ENCODE measurements at places on chromosomes 12 and 14.

DNA sequence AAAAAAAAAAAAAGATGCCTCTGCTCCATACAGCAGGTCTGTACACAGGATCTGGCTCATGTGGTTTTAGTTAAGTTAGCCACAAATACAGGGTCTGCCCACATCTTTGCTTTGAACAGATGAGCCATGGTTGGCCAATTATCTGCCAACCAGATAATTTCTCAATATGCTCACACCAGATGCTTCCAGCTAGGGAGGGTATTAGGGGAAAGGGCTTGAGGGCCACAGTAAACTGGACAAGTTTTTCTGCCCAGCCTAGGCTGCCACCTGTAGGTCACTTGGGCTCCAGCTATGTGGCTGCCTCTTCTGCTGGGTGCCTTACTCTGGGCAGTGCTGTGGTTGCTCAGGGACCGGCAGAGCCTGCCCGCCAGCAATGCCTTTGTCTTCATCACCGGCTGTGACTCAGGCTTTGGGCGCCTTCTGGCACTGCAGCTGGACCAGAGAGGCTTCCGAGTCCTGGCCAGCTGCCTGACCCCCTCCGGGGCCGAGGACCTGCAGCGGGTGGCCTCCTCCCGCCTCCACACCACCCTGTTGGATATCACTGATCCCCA lies 776 bp downstream of the RDH5 start:
- DNase-seq: no peak

GRCh38 chr14:34713681-34714319 lies 593 bp downstream of the CFL2 start:
- DNase-seq: no peak

DNA sequence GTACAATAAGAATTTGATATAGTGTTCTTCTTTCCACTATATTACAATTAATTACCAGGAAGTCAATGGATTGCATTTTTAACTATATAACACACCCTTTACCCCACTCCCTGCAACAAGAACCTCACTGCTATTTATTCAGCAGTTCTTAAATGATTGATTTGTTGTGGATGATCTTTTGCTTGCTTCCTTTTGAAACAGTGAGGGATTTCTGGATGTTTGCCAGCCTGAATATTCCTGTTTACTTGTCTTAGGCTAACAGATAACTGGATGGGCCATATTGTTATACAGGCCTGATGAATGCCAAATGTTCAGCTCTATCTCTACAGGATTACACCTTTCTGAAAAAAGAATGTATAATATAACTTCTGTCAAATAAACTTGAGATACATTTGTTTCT lies 497.6 kb downstream of the APAF1 start:
- no peak for DNase-seq

- no peak for DNase-seq
Measured at GRCh38 chr14:53044486-53044885, 93.6 kb upstream of the FERMT2 start.

- no peak for DNase-seq
Measured at GRCh38 chr14:63782683-63783389, 55.0 kb upstream of the SGPP1 start.

- DNase-seq: no peak
Measured at GRCh38 chr12:29275834-29276233, 105.1 kb downstream of the ERGIC2 start.

- DNase-seq: no peak
Measured at GRCh38 chr14:35480119-35480769, 53.7 kb upstream of the INSM2 start.

- no peak for DNase-seq
Measured at GRCh38 chr14:64685371-64686281, 18.6 kb upstream of the PLEKHG3 start.

GRCh38 chr12:111341426-111342065 lies 27.3 kb downstream of the PHETA1 start:
- no peak for DNase-seq

- DNase-seq: no peak
Measured at GRCh38 chr14:65229748-65230728, 127.7 kb upstream of the MAX start.

- no peak for DNase-seq
Measured at GRCh38 chr12:8696442-8697090, 1.2 kb upstream of the RIMKLB start.

DNA sequence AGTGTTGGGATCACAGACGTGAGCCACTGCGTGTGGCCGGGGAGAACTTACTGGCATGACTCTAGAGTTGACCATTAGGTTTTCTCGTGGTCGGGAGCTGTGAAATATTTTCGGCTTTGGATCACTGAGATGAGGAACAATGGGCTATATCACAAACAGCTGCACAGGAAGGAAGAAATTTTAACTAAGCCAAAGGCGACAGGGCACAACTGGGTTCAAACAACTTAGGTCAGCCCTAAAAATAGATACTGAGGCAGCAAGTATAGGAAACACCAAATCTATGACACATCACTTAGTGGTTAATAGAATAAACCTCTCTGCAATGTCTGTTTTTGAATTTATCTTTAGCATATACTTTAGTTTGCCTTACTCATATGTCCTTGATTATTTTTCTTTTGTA lies 162.9 kb downstream of the LRIG3 start:
- no peak for DNase-seq

- DNase-seq: peak; percentile 81
Measured at GRCh38 chr12:6195665-6196535, 4.3 kb upstream of the CD9 start.

DNA sequence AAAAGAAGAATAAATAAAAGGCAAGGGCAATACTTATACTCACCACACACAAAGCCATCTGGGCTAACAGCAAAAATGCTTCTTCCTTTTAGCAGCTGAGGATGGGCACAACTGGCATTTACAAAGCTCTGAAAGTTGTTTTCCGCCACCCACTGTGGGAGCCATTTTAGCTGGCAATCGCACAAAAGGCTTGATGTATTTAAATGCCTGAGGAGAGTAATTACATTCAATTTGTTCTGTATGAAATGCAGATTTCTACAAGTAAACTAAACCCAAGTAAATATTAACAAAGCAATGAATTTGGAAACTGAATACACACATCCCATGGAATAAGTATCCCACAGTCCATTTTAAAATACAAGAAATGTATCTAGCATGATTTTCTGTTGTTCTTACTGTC lies 37.5 kb downstream of the LRIG3 start:
- peak; percentile 78 for DNase-seq

DNA sequence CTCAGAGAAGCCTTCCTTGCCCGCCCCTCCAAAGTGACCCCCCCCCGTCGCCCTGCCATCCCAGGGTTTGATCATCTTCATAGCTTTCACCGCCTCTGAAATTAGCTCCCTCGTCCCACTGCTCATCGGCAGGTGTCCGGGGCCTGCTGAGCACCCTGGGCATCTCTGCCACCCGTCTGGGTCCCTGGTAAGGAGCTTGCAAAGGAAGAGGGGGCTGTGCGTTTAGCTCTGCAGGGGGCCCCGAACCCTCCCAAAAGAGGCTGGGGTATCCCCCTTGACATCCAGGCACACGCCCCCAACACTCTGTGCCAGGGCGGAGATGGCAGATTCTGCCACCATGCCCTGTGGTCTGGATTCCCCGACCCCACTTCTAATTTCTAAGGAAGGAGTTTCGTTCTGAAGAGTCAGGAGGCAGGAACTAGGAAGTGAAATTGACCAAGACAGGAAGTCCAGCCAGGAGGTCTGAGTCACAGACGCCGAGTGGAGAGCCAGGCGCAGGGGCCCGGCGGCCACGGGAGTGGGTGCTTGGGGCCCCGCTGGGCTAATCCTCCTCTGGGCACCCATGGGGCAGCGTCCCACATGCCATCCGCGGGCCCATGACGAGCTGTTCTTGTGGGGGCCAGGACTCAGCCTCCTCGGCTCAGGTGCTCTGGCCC lies 95.7 kb downstream of the RFLNA start:
- DNase-seq: no peak

DNA sequence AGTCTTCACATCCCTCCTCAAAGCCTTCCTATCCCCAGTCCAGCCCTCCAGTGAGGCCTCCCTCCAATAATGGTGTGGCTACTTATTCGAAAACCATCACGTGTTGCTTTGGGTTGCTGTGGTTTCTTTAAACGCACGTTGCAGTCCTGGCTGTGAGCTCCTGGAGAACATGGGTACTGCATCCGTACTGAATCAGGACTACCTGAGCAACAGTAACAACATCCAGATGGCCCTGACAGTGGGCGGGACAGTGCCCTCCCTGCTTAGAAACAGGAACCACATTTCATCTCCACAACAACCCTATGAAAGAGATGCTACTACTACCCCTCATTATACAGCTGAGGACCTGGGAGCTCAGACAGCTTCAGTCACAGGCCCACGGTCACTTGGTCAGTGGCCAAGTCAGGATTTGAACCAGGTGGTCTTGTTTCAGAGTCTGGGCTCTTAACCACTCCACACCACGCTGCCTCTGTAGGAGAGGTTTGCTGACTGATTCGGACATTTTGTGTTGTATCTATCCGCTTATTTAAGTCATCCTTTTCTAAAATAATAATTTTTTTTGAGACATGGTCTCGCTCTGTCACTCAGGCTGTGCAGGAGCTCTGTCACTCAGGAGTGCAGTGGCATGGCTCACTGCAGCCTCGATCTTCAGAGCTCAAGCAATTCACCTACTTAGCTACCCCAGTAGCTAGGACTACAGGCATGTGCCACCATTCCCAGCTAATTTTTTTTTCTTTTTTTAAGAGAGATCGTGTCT lies 104.8 kb downstream of the DPF3 start:
- no peak for DNase-seq

GRCh38 chr12:51661199-51661598 lies 70.2 kb downstream of the SCN8A start:
- no peak for DNase-seq

DNA sequence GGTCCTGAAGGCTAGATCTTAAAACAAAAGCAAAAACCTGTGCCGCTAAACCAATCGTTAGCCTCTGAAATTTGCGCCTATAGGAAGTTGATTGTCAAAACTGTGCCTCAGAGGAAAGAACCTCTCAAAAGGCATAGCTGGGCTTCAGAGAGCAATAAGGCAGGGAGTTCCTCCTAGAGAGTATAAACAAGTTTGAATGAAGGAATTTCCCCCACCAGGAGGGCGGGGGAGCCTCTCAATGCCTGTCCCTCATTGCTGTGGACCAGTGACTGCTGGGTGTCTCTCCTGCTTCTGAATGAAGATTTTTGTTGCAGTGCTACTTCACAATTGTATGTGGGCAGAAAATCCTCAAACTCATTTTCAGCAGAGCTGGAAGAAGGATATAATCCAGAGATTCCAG lies 88.6 kb downstream of the KCNK10 start:
- no peak for DNase-seq

DNA sequence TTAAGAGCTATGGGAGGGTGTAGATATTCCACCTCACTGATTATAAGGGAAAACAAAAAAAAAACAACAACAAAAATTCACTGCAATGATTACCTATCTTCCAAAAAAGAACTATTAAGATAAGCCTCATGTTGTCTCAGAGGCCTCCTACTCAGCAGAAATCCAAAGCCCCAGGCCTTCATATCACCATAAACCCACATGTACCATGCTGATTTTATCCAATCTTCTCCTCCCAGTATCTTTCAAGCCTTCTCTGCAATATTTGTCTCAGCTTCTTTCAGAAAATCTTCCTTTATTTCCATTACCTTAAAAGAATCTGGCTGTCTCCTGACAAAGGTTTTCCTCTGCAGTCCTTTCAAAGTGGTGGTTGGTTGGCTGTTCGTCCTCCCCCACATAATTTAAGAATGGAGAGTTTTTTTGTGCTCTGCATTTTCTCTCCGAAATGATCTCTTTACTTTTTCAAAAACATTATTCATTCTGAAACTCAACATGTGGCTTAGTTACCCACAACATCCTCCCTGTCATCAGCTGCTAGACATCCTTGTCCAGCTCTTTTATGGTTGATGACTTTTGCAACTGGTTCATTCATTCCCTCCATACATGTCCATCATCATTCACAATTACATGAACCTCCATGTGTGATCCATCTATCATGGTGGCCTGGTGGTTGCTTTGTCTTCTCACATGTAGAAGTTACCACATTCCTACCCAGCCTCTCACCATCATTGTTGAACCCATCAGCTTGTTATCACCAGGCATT lies 2.9 kb upstream of the EPYC start:
- no peak for DNase-seq

DNA sequence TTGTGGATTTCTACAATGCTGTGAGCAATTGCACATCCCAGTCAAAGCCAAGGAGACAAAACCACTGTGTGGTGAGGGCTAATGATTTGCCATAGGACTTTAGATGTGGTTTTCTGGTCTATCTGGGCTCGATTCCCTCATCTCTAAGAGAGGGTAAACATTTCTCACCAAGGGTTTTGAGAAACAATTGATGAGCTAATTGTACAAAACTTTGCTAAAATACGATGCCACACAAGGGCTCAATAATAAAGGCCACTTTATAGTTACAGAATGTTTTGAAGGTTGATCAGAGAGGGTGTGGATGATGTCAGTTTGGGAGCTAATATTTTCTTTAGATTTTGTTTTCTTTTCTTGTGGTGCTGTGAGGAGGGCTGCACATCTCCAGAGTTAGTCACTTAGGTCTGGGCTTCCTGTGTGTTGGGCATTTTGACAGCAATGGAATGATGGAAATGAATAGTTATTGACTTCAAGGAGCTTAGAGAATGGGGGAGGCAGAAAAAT lies 60.8 kb upstream of the SLC38A4 start:
- no peak for DNase-seq

DNA sequence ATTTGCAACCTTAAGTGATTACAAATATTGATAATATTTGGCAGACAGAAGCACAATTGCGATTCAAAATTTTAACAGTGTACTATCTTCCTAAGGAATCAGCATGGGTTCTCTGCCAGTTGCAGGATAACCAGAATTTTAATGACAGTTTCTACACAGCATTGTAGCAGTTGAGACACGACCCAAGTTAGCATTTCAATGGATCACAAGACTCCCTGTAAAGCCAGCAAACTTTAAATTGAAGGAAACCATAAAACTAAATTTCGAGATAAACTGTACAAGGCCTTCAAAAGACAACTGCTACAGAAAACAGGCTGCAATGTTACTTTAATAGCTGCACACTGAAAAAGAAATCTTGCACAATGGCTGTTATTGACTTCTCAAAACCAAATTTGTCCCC lies 154.9 kb downstream of the MED13L start:
- DNase-seq: no peak

DNA sequence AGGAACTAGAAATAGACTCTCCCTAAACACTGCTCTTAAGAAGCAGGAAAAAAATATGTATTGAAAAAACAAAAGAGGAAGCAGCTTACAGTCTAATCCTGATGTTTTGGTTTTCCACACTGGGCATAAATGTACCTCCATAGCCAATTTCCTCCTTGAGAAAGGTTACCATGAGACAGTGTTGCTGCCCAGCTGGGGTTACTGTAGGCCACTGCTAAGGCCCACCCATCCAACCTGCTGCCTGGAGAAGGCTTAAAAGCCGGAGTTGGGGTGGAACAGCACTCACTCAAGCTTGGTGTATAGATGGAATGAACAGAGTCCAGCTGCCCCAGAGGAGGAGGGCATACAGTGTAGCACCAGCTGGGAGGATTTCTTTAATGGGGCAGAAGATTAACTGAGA lies 41.1 kb downstream of the ERG28 start:
- DNase-seq: no peak

DNA sequence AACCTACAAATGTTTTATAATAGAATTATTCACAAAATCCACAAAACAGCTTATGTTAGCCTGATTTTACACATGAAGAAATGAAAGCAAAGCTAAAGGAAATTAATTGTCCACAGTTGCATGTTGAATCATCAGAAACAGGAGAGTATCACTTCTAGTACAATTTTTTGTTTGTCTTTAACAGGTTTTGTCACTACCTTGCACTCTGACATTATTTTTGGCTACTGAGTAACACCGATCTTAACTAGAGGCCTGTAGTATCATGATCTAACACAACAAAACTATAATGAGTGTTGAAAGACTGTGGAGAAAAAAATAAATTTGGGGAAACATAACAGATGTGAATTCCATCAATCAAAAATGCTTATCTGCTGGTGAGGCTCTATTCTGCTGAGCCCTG lies 60.1 kb downstream of the TAOK3 start:
- DNase-seq: no peak

All from NCI-H774 (cell line).